Endodermal cell (in vitro differentiated cells): ENCODE measurements at places on chromosomes 16 and 17. TPM values are rescaled to one million over a fixed set of nuclear protein-coding genes. Genes with fewer than 3 reads are reported as not detected.

- DNase-seq = no peak
Measured at GRCh38 chr17:66925811-66926500, 38.6 kb upstream of the CACNG4 start.

DNA sequence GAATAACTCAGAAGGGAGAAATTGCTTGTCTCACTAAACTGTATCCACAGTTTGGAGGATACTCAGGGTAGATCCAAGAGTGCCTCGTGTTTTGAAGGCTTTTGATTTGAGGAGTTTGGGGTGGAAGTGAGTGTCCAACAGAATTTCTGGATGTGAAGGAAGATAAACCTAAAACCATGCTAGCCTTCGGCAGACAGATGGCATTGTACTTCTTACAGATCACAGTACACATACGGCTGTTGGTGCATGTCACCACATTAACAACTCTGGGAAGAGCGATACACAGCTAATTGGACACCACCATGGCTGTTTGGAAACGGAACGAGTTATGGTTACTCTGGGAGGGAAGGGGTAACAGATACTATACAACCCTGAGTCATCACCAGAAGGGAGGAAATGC is 420.4 kb downstream of the GRIN2A start:
- DNase-seq = no peak

GRCh38 chr17:72122010-72122764 is 1.4 kb downstream of the SOX9 start:
- no peak for DNase-seq

Gene ANKRD40CL
- total RNA-seq = not detected in 2 replicates
